ENCODE measurements at places on chromosomes 5 and 9. TPM values are rescaled to one million over a fixed set of nuclear protein-coding genes. Genes with fewer than 3 reads are reported as not detected.

FLT4 gene
- 0.17 TPM for total RNA-seq

SLC25A2 gene
- total RNA-seq: not detected

CDKN2B-AS1 gene
- total RNA-seq: 0.71 TPM

RNF183 gene
- total RNA-seq: not detected

SRA1 gene
- 49.1 TPM for total RNA-seq

DNAJB5 gene
- 12.9 TPM for total RNA-seq

RORB gene
- total RNA-seq: not detected

TMEM252 gene
- total RNA-seq: not detected

CD72 gene
- total RNA-seq: 0.20 TPM

LCN9 gene
- not detected for total RNA-seq

ELAVL2 gene
- 12.1 TPM for total RNA-seq

AMACR gene
- 11.8 TPM for total RNA-seq
